ENCODE measurements at places on chromosomes 11 and 22. TPM values are rescaled to one million over a fixed set of nuclear protein-coding genes. Genes with fewer than 3 reads are reported as not detected.

DNA sequence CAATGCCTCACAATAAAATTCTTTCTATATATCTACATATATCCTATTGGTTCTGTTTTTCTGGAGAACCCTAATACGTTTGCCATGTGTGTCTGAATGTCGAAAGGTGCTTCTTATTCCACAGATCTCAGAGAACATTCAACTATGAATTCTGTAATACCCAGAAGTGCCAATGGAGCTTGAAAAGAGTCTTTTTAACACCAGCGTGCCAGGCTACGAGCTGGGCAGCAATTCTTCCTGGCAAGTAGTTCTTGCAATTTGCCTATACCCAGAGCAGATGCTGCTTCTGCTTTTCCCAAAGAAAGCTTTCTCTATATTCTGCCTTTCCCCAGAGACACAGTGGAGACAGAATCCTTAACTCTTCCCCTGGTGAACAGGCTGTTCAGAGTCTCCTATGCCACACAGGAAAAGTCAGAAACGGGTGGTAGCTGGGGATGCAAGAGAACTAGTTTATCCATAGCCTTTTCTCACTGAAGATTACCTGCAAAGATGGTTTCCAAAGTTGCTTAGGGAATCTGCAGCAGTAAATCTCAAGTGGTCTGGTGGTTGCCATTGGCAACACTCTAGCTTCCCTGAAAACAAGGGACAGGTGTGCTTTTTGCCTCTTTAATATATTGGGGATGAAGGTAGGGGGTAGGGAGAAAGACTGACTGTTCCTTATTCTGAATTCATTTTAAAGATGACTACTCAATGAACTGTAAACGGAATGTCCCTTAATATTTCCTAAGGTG is 16.8 kb upstream of the PAFAH1B2 start:
- no peak for DNase-seq

GRCh38 chr22:29992341-29993275 is 87.7 kb upstream of the HORMAD2 start:
- DNase-seq, result no peak

DNA sequence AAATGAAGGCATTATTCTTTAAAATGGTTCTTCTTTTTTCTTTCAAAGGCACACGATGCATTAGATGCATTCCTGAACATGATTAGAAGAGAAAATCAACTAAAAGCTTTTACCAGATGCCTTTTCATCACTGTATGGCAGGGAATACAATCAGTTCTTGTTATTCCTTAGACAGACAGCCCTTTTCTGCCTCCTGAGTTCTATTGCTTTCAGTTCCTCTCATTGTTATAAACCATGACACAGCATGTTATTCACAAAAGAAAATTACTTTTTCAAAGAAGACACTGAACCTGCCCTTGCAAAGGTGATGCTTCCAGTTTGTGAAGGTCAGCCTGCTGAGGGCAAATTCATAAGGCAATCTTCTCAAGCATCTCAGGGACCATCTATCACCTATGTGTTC is 70.1 kb downstream of the FAM181B start:
- no peak for DNase-seq

DNA sequence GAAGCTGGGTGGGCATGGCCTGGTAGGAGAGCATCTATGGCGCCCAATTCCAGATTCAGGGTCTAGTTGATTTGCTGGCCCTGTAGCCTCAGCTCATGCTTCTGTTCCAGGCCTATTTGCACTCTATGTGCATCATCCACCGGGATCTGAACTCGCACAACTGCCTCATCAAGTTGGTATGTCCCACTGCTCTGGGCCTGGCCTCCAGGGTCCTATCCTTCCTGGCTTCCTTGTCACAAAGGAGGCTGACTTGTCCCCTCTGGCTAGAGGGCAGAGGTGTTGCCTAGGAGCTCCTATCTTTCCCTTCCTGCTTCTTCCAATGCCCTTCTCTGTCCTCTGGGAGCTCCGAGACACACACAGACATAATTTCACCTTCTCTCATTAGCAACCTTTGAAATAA is 21.3 kb downstream of the PIK3IP1 start:
- no peak for DNase-seq

- no peak for DNase-seq
These were observed 92.0 kb downstream of the CEP164 start for GRCh38 chr11:117419482-117420142.

- peak; percentile 65 for DNase-seq
These were observed 20.0 kb downstream of the TRMU start for GRCh38 chr22:46355369-46355995.

DNA sequence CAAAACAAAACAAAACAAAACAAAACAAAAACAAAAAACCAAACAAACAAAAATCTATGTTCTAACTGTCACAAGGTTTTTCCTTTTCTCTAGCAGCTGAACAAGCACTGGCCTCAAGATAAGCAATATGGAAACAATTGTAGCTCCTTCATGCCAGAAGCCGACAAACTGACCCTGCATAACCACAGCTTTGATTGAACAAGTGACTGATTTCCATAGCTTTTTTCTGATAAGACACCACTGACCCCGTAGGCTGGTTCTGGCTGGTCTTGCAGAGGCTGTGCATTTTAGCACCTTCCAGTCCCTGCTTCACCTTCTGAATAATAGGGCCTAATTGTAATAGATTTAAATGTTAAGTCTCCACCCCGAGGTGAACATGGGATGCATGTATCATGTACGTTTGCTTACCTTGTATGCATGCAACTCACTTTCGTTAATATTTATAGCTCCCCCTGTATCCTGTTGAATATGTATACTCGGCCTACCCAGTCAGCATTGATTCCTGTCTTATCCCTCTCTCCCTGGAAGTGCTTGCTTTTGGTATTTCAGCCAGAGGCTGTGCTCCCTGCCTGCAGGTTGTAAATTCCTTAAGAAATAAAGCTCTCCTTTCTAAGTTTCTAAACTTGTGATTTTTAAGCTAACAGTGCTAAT is 49.6 kb downstream of the CNTF start:
- DNase-seq, result no peak

DNA sequence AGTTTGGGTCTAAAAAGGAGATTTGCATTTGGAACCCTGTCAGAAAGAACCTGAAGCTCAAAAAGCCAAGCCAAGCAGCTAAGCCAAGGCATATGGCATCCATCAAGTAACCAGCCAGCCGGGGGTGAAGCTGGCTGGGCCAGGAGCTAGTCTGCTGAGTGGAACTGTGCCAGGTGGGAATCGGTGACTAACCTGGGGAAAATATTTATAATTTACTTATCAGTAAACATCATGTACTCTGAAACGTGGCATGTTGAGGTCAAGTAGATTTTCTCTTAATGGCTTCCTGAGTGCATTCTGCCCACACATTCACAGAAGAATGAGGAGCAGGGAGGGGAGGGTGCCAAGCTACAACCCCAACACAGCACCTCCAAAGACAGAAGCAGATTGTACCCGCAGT is 70.5 kb upstream of the SESN3 start:
- peak; percentile 30 for DNase-seq

The KRTAP5-2 gene
- total RNA-seq, result not detected

DNA sequence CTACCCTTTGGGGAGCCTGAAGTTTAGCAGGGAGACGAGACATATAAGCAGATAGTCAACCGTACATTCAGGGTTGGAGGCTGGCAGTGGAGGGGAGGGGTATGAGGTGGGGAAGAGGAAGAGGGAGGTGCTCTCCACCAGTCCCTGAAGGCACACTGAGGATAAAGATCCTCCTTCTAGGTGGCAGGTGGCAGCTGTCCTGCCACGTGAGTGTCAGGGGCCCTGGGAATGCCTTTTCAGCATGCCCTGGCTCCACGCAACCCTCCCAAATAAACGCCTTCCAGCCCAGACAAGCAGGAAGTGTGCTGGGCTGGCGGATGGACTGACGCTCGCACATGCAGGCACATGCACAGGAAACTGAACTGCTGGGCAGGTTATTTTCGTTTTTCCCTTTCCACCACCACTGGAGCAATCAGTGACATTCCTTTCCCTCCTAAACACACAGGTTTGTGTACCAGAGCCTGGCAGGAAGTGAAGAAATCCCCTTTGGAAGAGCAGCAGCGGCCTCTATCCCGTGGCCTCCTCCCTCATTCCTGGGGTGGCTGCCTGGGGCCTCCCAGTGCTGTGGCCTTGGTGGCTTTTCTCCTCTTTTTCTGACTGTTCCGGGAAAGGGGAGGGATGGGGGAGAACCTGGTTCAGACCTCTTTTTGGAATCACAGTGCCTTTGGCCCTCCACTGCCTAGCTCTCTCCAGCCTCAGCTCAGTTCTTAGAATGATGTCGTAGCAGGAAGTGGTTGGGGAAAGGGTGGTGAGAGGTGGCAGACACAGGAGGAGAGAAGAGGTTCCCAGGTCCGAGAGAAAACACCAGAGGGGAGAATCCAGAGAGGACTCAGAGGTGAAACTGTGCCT is 157.0 kb upstream of the TIMP3 start:
- DNase-seq, result no peak

GRCh38 chr11:114200351-114201133 is 95.7 kb upstream of the NNMT start:
- DNase-seq, result no peak

DNA sequence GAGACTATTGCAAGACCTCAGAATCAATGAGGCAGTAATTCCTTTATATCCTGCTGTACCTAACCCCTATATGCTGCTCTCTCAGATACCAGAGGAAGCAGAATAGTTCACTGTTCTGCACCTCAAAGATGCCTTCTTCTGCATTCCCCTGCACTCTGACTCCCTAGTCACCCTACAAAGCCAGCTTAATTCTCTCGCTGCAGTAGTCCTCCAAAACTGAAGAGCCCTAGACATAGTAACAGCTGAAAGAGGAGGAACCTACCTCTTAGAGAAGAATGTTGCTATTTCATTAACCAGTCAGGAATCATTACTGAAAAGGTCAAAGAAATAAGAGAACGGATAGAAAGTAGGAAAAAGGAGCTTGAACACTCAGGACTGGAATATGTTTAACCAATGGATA is 49.3 kb downstream of the PRSS23 start:
- DNase-seq, result no peak

GRCh38 chr11:69367211-69367964 is 73.4 kb downstream of the MYEOV start:
- no peak for DNase-seq

- no peak for DNase-seq
These were observed 25.9 kb downstream of the ZNF195 start for GRCh38 chr11:3353066-3353465.

GRCh38 chr22:47126344-47126811 is 363.9 kb downstream of the TBC1D22A start:
- DNase-seq, result no peak
